ENCODE measurements at places on chromosomes 16 and 17.

GRCh38 chr16:75862098-75862386, 135.8 kb upstream of the CPHXL start:
- no peak for DNase-seq

DNA sequence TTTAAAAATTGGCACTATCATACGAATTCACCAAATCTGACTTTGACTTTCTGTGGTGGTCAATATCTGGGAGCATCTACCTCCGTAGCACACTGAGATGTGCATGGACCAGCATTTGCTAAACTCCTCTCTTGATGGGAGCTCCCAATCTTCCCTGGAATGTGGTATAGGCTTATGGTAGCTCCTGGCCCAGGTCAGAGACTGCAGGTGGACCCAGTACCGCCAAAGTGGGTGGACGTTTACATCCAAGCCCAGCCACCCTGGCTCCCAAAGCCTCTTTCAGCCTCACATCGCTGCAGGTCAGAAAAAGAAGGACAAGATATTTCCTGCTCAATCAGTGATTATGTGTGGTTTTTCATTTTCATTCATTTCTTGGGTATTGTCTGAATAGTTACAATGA, 43.1 kb upstream of the NKD1 start:
- no peak for DNase-seq

GRCh38 chr17:14637260-14637659, 336.4 kb downstream of the HS3ST3B1 start:
- no peak for DNase-seq

- DNase-seq, result no peak
These were observed 1.9 kb downstream of the HS3ST3A1 start for GRCh38 chr17:13599864-13600263.

- DNase-seq, result no peak
These were observed 103.0 kb downstream of the ZFHX3 start for GRCh38 chr16:72944757-72945485.

DNA sequence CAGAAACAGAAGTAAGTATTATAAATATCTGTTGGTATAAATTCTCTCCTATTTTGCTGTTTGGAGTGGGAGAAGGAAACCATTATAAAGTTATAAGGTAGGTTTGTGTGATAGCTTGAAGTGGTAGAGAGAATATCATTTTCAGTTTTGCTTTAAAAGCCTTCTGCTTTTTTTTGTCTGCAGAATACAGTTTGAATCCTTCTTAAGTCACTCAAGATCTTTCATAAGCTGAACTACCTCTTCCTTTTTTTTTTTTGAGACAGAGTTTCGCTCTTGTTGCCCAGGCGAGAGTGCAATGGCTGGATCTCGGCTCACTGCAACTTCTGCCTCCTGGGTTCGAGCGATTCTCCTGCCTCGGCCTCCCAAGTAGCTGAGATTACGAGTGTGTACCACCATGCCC, 9.0 kb downstream of the ATAD5 start:
- no peak for DNase-seq

DNA sequence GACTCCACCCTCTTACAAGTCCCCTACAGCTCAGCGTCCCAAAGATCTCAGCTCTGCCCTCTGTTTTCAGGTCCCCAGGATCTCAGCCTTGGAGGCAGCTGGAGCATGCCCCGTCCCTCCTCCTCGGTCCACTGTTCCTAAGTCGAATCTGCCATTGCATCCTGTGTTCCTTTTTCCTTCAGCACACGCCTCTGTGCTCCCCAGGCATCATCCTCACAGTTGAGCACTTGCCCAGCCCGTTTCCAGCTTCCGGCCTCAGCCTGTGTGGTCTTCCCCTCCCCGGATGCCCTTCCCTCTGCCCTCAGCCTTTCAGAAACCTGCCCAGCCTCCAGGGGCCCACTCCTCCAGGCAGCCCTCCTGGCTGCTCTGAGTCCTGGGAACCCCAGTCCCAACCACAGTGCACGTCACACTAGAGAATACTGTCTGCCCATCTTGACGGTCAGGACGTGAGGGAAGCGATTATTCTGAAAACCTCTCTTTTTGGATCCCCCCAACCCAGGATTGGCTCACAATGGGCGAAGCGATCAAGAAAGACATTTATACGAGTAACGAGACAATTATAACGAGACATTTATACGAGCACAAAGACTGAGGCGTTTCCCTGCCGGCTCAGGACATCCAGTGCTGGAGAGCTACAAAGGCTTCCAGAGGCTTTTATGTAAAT, 41.4 kb downstream of the RPH3AL start:
- DNase-seq, result no peak

DNA sequence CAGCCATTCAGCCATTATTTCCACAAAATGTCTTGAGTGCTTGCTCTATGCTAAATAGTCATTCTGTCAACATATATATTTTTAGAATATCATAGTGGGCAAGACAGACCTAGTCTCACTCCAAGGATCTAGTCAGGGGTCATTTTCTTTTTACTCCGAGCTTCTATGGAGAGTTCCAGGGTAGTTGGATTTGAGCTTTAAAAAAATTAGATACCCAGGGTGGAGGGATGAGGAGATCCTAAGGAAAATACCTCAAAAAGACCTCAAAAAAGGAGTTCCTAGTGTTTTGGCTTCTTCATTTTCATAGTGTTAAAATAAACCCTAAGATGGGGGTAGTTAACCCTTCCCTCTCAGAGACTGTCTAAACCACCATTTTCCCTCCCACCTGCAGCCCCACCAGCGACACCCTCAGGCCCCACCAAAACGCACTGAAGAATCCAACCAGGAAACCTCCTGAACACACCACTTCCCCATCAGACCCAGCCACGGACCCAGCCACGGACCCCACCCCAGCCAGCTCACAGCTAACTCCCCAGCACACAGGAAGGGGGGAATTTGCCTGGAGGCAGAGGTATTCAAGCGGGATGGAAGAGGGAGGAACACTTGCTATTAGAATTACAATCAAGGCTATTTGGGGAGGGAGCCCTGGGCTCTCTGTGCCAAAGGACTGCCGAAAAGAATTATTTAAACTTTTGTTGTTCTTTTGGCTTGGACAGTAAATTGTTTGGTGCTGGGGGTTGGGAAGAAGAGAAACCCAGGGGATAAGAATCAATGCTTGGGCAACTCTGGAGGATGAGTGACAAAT, 2.2 kb downstream of the ETV4 start:
- DNase-seq, result no peak

GRCh38 chr16:17295948-17296347, 174.8 kb downstream of the XYLT1 start:
- DNase-seq, result no peak

GRCh38 chr16:55292491-55292890, 31.5 kb upstream of the IRX6 start:
- no peak for DNase-seq

GRCh38 chr16:27430512-27430911, 28.5 kb downstream of the IL21R start:
- DNase-seq, result no peak

- no peak for DNase-seq
These were observed 77.0 kb upstream of the TNRC6C start for GRCh38 chr17:77881545-77881944.

DNA sequence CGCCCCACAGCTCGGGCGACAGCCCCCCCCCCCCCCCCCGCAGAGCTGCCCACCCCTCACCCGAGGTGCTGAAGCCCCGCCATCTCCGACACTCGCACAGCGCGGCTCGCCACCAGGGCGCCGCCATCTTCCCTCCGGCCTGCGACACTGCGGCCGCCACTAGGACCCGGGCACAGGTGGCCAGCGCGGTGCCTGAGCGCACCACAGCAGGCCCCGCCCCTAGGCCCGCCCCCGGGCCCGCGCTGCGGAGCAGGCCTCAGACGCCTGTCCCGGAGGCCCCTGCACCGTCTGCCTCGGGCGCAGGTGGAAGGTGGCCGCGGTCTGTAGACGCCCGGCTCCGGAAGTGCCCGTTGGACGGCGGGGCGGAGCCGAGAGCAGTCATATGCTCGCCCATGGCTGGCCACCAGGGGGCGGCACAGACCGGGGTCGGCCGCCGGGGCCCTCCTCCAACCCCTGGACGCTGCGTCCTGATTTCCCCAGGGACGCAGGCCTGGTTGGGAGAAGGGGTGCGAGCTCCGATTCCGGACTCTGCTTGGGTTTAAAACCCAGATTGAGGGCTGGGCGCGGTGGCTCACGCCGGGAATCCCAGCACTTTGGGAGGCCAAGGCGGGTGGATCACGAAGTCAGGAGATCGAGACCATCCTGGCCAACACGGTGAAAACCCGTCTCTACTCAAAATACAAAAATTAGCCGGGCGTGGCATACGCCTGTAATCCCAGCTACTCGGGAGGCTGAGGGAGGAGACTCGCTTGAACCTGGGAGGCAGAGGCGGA, at the start of gene MRPL38:
TSS of gene MRPL38 (minus strand) at position 136 of the 773 bp plus-strand sequence. CDS start at position 127, 9 bp downstream.
- peak; percentile 96 for DNase-seq

GRCh38 chr17:50920891-50921586, 54.9 kb upstream of the TOB1 start:
- DNase-seq, result no peak

DNA sequence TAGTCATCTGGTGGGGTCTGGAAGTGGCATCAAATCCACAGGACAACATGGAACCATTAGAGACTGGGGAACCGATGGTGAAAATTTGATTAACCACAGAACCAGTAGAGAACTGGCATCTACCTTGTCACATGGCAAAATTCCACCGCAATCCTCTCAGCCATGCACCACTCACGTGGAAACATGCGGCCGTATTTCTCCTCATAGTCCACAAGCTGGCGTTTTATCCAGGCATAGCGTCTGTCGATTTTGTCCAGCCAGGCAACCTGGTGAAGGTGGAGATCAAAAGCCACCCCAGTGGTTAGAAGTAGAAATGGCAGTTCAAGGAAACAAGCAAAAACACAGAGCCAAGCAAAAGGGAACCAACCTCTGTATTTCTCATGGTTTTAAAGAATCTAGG, 87.6 kb downstream of the VPS53 start:
- no peak for DNase-seq

- DNase-seq, result no peak
These were observed 9.9 kb downstream of the XYLT2 start for GRCh38 chr17:50355701-50356341.

- no peak for DNase-seq
These were observed 3.3 kb downstream of the GALNS start for GRCh38 chr16:88853325-88853941.

GRCh38 chr16:86387468-86388440, 122.6 kb upstream of the FOXF1 start:
- peak; percentile 90 for DNase-seq

DNA sequence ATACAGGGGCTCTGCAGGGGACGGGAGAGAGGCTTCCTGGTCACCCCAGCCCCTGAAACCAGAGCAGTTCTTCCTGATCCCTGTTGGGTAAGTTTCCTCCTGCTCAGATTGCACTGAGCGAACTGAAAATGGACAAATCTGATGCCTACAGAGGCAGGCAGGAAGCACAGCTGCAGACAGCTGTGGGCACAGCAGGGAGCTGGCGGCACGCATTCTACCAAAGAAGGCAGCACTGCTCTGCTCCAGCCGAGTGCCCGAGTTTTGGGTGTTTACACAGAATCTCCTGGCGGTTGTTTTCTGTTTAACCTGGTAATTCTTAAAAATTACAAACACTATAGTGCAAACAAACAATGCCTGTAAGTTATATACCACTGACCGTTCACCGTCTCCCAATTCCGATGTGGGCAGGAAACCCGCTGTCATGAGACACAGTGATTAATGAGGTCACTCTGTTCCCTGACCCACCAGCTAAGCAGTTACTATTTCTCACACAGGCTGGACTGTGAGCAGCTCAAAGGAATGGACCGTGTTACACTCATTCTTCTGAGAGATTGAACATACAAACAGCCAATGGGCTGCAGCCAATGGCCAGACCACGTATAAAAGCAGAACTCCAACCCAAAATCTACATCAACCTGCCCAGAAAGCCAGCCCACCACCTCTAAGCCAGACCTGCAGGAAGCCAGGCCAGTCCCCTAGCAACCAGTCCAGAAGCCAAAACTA, 25.5 kb downstream of the NSMCE1 start:
- DNase-seq, result no peak

DNA sequence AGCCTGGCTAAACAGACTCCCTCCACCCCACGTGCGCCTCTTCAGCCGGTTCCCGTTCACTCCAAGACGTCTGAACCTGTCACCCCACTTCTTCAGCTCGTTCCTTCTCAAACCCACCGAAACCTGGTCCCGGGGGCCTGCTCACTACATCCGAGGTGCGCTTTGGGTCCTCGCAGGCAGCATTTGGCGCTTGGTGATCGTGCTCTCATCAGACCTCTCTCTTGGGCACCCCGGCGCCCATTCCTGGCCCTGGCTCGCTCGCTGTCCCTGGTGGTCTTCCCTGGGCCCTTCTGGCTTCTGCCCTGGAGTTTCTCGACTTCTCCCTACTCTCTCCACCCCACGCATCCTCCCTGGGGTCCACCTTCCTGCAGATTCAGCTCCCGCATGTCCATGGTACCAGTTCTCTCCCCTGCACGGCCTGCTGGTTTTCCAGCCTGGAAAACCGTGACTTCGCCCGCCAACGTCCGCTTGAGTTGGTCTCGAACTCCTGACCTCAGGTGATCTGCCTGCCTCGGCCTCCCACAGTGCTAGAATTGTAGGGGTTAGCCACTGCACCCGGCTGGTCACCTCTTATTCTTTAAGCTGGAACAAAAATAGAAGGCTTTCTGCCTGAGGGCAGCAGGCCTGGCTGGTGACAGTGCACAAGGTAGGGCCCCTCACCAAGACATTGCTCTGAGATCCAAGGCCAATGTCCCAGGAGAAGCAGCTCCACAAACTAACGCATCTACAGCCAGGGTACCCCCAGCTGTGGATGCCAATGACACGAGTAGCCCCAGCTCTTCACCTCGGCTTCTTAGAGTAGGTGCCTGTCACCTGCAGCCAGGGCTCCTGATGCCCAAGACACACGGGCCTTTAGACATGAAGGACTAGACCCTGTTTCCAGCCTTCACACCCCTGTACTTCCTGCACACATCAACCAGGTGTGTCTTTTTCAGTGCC, 1.1 kb upstream of the MEAK7 start:
- no peak for DNase-seq

DNA sequence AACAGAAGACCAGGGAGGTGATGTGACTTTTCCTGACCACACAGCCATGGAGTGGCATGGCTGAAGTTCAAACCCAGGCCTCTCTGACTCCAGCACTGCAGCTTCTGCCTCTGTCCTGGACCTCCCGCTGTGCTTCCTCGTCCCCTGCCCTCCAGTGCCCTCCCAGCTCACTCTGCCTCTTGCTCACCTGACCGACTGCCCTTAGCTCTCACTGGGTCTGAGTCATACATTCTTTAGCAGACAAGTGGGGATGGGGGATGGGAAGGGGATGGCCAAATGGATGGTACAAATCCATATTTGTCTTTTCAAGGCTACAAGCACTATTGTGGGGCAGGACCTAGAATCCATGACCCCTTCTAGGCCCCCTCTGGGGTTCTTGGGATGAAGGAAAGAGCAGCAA, 33.0 kb downstream of the PITPNM3 start:
- no peak for DNase-seq

- DNase-seq, result no peak
These were observed 9.1 kb upstream of the ANKFN1 start for GRCh38 chr17:56144223-56144622.

GRCh38 chr17:40801157-40801556, 1.4 kb upstream of the KRT28 start:
- DNase-seq, result no peak

- no peak for DNase-seq
These were observed 84.1 kb downstream of the TAOK1 start for GRCh38 chr17:29474297-29474696.

GRCh38 chr17:31318298-31318801, 3.1 kb downstream of the EVI2A start:
- DNase-seq, result no peak

- DNase-seq, result no peak
These were observed 205.5 kb downstream of the NTN1 start for GRCh38 chr17:9226794-9227135.
